ENCODE measurements at places on chromosomes 2 and 18.

DNA sequence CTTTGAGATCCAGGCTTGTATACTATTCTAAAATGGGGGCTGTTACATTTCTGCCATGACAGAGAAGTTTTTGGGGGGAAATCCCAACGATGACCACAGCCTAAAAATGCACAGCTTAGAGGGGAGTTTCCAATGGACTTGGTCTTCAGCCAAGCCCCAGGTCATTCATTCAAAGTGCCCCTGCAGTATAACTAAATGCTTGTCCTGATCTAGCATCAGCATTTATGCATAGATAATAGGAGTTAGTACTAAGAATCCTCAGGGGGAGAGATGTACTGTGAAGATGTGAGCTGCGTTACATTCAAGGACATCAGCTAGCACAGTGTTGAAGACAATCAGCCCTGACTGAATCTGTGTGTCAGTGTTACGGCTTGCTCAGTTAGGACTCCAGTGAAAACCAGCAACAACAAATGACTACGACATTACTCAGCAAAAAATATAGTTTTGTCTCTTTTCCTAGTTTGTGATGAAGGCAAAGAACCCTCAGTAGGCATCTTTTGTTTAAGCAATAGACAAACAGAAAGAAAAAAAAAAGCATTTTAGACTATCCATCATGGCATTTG is 160.9 kb downstream of the ZEB2 start:
- DNase-seq: peak; percentile 38

GRCh38 chr2:136205615-136206014 is 87.7 kb upstream of the CXCR4 start:
- no peak for DNase-seq

- DNase-seq: no peak
Measured at GRCh38 chr2:48070415-48070814, 164.1 kb upstream of the FBXO11 start.

DNA sequence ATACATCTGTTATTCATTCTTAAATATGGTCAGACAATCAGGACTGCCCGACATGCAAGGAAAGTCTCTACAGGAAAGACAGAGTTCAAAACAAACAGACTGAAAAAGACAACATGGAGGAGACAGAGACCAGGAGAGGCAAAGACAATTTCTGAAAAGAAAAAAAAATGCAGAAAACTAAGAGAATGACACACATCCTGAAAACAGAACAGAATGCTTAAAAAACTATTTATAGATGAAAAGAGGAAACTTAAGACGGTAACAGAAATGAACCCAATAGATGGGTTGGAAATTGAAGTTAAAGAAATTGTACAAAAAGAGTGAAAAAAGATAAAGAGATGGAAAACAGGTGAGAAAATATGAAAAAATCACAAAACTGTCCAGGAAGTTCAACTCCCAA is 95.7 kb downstream of the BCL2 start:
- DNase-seq: no peak

DNA sequence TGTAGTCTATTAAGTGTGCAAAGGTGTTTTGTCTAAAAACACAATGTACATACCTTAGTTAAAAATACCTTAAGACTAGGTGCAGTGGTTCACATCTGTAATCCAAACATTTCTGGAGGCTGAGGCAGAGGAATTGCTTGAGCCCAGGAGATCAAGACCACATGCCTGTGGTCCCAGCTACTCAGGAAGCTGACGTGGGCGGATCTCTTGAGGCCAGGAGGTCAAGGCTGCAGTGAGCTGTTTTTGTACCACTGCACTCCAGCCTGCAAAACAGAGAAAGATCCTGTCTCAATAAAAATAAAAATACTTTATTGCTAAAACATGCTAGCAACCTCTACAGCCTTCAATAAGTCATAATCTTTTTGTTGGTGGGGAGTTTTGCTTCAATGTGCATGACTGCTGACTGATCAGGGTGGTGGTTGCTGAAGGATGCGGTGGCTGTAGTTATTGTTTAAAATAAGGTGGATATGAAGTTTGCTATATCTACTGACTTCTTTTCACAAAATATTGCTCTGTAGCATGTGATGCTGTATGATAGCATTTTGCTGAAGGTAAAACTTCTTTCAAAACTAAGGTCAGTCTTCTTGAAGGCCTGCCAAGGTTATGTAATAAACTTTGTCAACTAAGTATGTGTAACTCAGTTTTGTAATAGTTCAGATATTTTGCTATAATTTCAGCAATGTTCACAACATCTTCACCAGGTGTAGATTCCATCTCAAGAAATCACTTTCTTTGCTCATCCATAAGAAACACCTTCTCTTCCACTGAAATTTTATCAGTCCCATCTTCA is 1238.0 kb upstream of the NRXN1 start:
- no peak for DNase-seq

GRCh38 chr2:63842149-63843061 is 709 bp downstream of the UGP2 start:
- peak; percentile 28 for DNase-seq

GRCh38 chr2:23904692-23905091 is 22.2 kb downstream of the ATAD2B start:
- DNase-seq: no peak

GRCh38 chr2:1236606-1237005 is 176.7 kb upstream of the TPO start:
- DNase-seq: no peak

DNA sequence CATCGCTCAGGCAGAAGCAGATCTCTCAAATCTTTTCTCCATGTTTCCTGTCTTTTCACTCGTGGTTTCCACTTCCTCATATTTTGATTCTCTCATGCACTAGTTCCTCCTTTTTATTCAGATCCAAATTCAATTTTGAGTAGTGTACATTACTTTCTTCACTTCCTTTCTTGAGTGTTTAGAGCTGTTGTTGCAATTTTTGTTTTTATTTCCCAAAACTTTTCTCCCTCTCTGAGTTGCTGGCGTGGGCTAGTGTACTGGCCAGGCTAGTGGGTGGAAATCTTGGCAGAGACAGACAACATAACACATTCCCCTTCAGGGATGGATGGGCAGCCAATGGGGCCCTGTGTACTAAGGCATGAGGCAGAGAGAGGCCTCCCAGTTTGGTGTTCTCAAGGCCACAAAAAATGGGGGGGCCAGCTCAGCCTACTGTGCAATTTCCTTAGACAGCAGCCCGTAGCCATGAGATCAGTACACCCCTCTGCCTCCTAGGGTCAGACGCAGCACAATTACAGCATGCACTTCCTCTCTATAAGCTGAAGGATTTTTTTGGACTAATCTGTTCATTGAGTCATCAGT is 145.1 kb upstream of the PID1 start:
- DNase-seq: no peak

DNA sequence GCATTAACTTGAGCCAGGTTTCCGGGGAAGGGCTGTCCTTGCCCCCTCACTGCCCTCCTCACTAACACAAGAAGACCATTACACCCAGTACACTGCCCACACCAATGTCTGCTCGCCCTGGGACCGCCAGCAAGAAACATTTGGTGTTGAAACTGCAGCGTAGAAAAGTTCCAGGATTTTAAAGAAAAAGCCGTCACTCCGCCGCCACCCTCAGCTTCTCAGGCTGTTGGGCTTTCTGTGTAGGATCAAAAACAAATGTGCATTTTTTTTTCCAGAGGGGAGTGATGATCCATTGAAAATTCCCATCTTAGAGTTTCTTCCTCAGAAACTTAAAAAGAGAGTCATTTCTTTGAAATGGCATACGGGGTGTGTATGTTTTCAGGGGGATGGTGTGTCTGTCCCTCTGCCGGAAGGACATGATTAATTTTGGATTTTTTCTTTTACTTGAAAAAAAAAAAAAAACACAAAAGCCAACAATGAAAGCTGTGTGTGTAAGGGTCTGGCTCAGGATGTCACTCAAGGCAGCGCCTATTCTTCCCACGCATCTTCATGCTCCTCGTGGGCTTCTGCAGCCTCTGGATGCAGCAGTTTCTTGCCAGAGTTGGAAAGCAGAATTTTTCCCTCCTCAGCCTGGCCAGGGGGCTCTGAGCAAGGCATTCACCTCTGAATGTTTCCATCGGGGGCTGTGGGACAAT is 184.9 kb downstream of the GLI2 start:
- no peak for DNase-seq

- DNase-seq: peak; percentile 18
Measured at GRCh38 chr2:65605058-65605742, 172.8 kb upstream of the SPRED2 start.

GRCh38 chr18:48412339-48412929 is 3.3 kb upstream of the ZBTB7C start:
- DNase-seq: peak; percentile 37

DNA sequence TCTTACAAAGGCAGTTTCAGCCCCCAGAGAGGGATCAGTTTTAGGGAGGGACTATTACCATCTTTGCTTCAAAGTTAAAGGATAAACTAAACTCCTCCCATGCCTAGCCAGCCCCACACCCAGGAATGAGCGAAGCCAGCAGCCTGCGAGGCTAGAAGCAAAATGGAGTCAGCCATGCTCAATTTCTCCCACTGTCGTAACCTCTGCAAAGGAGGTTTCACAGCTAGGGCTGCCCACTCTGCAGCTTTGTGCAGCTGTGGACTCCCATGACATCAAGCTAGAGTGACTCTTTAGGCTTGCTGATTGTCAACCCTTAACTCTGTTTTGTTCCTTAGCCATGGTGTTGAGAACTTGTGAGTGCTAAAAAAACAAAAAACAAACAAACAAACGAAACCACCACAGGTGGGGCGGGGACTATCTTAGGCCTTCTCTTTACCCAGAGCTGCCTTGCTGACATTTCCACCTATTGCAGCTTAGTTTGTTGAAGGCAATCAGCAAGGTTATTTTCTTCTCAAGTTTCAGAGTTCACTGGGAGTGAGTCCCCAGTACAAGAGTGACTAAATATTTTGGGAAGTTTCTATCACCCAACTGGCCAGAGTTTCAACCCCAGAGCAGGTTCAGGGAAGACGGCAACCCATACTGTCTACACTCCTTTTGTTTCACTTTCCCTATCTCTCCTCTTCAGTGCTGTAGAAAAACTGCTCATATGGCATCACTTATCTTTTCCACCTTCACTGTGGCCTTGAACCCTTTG is 592.1 kb downstream of the XIRP2 start:
- no peak for DNase-seq

DNA sequence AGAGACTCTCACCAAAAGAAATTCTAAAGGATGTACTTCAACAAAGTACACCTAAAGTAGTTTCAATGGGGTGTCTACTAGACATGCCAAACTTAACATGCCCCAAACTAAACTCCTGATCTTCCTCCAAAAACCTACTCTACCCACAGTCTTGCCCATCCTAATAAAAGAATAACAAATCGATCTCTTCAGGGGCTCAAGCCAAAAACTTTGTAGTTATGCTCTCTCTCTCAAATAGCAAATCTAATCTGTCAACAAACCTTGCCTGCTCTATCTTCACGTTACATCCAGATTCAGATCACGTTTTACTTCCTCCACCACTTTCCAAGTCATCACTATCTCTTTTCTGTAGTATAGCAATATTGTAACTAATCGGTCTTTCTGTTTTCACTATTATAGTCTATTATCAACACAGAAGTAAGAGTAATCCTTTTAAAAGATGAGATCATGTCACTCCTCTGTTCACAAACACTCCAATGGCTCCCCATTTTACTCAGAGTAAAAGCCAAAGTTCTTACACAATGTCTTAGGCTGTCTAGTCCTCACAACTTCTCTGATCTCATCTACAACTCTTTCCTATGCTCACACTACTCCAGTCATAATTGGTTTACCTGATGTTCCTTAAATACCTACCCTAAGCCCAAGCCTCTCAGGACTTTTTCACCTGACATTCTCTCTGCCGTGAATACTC is 79.9 kb downstream of the THADA start:
- no peak for DNase-seq

Data from activated naive CD4-positive, alpha-beta T cell treated with anti-CD3 and anti-CD28 coated beads for 36 hours (primary cell).